Transverse colon (tissue), 4 donors: ENCODE measurements at places on chromosomes 13 and 19. TPM values are rescaled to one million over a fixed set of nuclear protein-coding genes. Genes with fewer than 3 reads are reported as not detected.

- DNase-seq: no peak
These were observed 10.6 kb downstream of the RFC3 start for GRCh38 chr13:33828431-33829129.

TSSK6 gene
- 2.6 TPM for total RNA-seq

GRCh38 chr19:57269515-57270250 is 10.6 kb upstream of the ZNF460 start:
- DNase-seq: no peak

DNA sequence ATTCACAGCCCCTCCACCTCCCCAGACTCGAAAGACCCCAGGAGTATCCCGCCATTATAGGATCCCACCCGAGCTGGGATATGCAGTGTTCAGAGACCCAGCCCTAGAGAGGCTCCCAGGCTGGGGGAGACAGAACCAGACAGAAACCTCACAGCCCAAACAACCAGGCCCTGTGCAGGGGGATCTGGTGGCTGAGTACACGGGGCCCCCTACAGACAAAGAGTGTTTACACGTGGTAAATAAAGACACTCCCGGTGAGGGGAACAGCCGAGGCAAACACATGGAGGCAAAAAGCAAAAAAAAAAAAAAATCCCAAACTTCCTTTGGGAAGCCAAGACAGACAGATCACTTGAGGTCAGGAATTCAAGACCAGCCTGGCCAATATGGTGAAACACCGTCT is 25.1 kb downstream of the TINCR start:
- no peak for DNase-seq
